ENCODE measurements at places on chromosomes 6 and 20. TPM values are rescaled to one million over a fixed set of nuclear protein-coding genes. Genes with fewer than 3 reads are reported as not detected.

GRCh38 chr20:4613184-4613583, 108.5 kb upstream of the PRND start:
- no peak overlapping the region for H3K27ac ChIP-seq
- no peaks in the 10 kb centered on the region for H3K36me3 ChIP-seq
- H3K4me3 ChIP-seq, result no peak overlapping the region
- H3K27me3 ChIP-seq, result no peaks in the 10 kb centered on the region
- H3K4me1 ChIP-seq, result no peaks in the 10 kb centered on the region

DNA sequence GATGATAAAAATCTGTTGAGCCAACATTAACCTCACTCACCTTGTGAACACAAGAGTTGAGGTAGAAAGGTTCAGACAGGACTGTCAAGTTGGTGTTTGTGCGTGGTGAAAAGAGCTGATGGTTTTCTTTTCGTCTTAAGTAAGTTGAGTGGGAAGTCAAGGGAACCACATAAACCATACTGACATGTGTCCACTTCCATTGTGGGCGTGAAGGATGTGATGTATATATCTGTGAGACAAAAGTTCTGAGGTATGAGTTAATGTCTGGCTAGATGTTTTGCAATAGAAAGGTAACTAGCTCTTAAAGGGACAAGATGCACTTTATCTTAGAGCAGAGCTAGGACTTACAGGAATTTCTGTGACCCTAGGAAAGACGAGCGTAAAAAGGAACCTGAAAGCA, 1272.1 kb upstream of the ADGRB3 start:
- no peak overlapping the region for H3K4me3 ChIP-seq
- no peak for DNase-seq
- H3K27me3 ChIP-seq, result no peaks in the 10 kb centered on the region
- H3K36me3 ChIP-seq, result no peaks in the 10 kb centered on the region
- H3K27ac ChIP-seq, result no peak overlapping the region

DNA sequence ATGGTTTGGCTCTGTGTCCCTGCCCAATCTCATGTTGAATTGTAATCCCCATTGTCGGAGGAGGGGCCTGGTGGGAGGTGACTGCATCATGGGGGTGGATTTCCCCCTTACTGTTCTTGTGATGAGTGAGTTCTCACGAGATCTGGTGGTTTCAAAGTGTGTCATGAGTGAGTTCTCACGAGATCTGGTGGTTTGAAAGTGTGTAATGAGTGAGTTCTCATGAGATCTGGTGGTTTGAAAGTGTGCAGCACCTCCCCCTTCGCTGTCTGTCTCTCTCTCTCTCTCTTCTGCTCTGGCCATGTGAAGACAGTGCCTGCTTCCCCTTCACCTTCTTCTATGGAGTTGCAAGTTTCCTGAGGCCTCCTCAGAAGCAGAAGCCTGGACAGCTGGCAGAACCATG, 87.6 kb downstream of the MYLK4 start:
- no peak overlapping the region for H3K27ac ChIP-seq
- no peaks in the 10 kb centered on the region for H3K27me3 ChIP-seq
- H3K4me3 ChIP-seq, result no peak overlapping the region
- H3K4me1 ChIP-seq, result no peaks in the 10 kb centered on the region
- DNase-seq, result no peak
- no peaks in the 10 kb centered on the region for H3K36me3 ChIP-seq

- H3K27ac ChIP-seq, result no peak overlapping the region
- no peaks in the 10 kb centered on the region for H3K27me3 ChIP-seq
- no peak overlapping the region for H3K4me3 ChIP-seq
- H3K36me3 ChIP-seq, result no peaks in the 10 kb centered on the region
- no peak for DNase-seq
- H3K4me1 ChIP-seq, result no peaks in the 10 kb centered on the region
Measured at GRCh38 chr6:153117986-153118879, 12.8 kb downstream of the RGS17 start.

GRCh38 chr6:168736039-168736438, 295.1 kb downstream of the SMOC2 start:
- no peak overlapping the region for H3K4me3 ChIP-seq
- DNase-seq, result no peak
- H3K27me3 ChIP-seq, result no peaks in the 10 kb centered on the region
- H3K4me1 ChIP-seq, result no peaks in the 10 kb centered on the region
- H3K36me3 ChIP-seq, result no peaks in the 10 kb centered on the region

GRCh38 chr6:112007254-112007653, 46.6 kb upstream of the CCN6 start:
- H3K4me3 ChIP-seq, result no peak overlapping the region
- no peak for DNase-seq
- no peaks in the 10 kb centered on the region for H3K4me1 ChIP-seq
- no peaks in the 10 kb centered on the region for H3K27me3 ChIP-seq
- H3K36me3 ChIP-seq, result no peaks in the 10 kb centered on the region

DNA sequence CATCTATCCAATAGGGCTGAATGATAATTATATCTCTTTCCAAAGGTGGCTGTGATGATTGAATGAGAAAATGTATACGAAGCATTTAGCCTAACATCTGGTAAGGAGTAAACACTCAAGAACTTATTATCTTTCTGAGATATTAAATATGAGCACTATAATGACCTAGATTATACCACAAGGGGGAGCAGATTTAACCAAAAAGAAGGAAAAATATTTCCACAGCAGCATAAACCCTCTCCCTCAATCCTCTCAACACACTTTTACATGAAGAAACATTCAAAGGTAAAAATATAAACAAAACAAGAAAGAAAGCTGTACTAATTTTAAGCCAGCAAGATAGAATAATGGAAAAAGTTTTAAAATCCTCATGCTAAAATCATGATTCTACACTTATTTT, 68.4 kb downstream of the SHPRH start:
- no peaks in the 10 kb centered on the region for H3K36me3 ChIP-seq
- no peak overlapping the region for H3K4me3 ChIP-seq
- no peaks in the 10 kb centered on the region for H3K4me1 ChIP-seq

DNA sequence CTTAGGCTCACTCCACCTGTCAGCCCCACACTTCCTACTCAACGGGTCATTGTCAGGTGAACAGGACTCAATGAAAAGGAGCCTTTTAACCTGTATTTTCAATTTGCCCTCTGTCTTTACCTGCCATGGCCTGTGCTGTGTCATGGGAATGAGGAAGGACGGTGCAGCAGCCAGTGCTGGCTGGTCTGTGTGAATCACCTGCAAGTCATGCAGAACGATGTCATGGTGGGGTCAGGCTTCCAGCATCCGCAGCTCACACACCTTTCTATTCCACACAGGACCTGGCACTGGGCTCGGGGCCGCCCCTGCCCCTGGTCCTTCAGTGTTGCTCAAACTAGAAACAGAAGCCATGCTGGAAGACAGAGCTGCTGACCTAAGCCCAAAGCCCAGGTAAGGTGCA, 188.7 kb upstream of the GMDS start:
- DNase-seq, result no peak
- no peak overlapping the region for H3K27ac ChIP-seq
- H3K27me3 ChIP-seq, result no peaks in the 10 kb centered on the region
- H3K4me1 ChIP-seq, result no peaks in the 10 kb centered on the region
- no peaks in the 10 kb centered on the region for H3K36me3 ChIP-seq

DNA sequence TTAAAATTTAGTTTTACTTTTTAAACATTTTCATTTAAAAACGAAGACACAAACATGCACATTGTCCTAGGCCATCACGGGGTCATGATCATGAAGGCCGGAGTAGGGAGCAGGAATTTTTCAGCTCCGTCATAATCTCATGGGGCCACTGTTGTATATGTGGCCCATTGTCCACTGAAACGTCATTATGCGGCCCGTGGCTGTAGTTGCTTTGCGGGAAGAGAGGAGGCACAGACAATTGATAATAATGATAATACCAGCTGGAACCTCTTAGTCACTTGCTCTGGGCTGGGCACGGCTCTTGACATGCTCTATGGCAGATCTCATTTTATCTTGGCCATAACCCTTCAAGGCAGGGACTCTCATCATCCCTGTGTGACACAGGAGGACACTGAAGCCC, 56.5 kb upstream of the FNDC1 start:
- H3K4me1 ChIP-seq, result no peaks in the 10 kb centered on the region
- no peak for DNase-seq
- no peak overlapping the region for H3K27ac ChIP-seq
- H3K4me3 ChIP-seq, result no peak overlapping the region
- H3K36me3 ChIP-seq, result no peaks in the 10 kb centered on the region
- H3K27me3 ChIP-seq, result no peaks in the 10 kb centered on the region

- H3K27me3 ChIP-seq, result no peaks in the 10 kb centered on the region
- H3K4me3 ChIP-seq, result no peak overlapping the region
- no peaks in the 10 kb centered on the region for H3K4me1 ChIP-seq
- H3K36me3 ChIP-seq, result no peaks in the 10 kb centered on the region
- no peak for DNase-seq
Measured at GRCh38 chr6:3627501-3627900, 124.0 kb downstream of the PXDC1 start.

DNA sequence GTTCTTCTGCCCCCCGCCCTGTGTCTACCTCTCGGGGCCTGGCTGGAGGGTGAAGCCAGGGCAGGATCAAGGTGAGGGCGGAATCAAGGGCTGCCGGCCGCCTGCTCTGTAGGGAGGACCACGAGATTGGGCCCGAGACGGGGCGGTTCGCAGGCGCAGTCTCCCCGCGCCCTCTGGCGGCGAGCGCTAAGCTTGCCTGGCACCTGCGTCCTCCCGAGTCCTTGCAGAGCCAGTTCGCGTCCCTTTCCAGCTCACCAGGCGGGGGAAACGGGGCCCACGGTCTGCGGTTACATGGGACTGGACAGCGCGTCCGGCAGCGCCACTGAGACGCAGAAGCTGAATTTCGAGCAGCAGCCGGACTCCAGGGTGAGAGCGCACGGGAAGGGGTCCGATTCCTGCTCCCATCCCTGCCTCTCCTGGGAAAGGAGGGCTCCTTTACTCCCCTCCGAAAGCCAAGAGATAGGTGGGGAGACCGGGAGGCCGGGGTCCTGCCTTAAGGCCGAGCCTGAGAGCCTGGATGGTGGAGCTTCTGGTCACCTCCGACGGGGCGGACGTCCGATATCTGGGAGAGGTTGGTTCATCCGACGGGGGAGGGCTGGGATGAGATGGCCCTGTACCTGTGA, 3.6 kb upstream of the MATN4 start:
- no peak overlapping the region for H3K27ac ChIP-seq
- H3K4me1 ChIP-seq, result no peaks in the 10 kb centered on the region
- H3K27me3 ChIP-seq, result peaks cover under 1% of the 10 kb centered on the region
- no peak overlapping the region for H3K4me3 ChIP-seq
- DNase-seq, result peak; percentile 72

The LHFPL5 gene
- not detected for total RNA-seq

The MYCT1 gene
- 5.0 TPM for total RNA-seq

The PACSIN1 gene
- total RNA-seq, result 0.26 TPM

The NPEPL1 gene
- 7.7 TPM for total RNA-seq

The DEF6 gene
- 1.2 TPM for total RNA-seq

The ZNF165 gene
- 3.0 TPM for total RNA-seq

The CDH4 gene
- total RNA-seq, result 0.02 TPM

The PSORS1C2 gene
- total RNA-seq, result not detected
